ENCODE measurements at places on chromosomes 11 and 22. TPM values are rescaled to one million over a fixed set of nuclear protein-coding genes. Genes with fewer than 3 reads are reported as not detected.

Gene ASPHD2
- polyA plus RNA-seq: 12.8 TPM

Gene CRYBB3
- 1.6 TPM for polyA plus RNA-seq

Gene OR5P2
- polyA plus RNA-seq: not detected

Gene PGA4
- polyA plus RNA-seq: 0.39 TPM

Gene CSF2RB
- 1.3 TPM for polyA plus RNA-seq

Gene MRGPRF
- polyA plus RNA-seq: 12.0 TPM

Gene KDM4D
- 2.6 TPM for polyA plus RNA-seq

Gene DDTL
- polyA plus RNA-seq: 7.5 TPM

Gene ACRV1
- polyA plus RNA-seq: 3.8 TPM

Gene DDI1
- not detected for polyA plus RNA-seq

Gene USH1C
- polyA plus RNA-seq: 3.7 TPM

Gene SCGB1D2
- polyA plus RNA-seq: not detected

Gene B3GAT1
- polyA plus RNA-seq: 186 TPM

Gene OR4A16
- polyA plus RNA-seq: not detected

Gene LRRN4CL
- polyA plus RNA-seq: 3.2 TPM

Gene CCDC73
- polyA plus RNA-seq: 0.33 TPM

Gene C22orf42
- 5.8 TPM for polyA plus RNA-seq

Gene SHANK3
- 38.5 TPM for polyA plus RNA-seq

Gene SLC16A8
- 7.9 TPM for polyA plus RNA-seq

Gene ANO9
- 0.53 TPM for polyA plus RNA-seq

Gene IFITM10
- polyA plus RNA-seq: 11.3 TPM

Gene SULT4A1
- 90.2 TPM for polyA plus RNA-seq

Gene CASP5
- polyA plus RNA-seq: not detected

Gene POU2AF3
- 3.5 TPM for polyA plus RNA-seq

Gene ARHGAP20
- 15.9 TPM for polyA plus RNA-seq

Gene ANGPTL5
- 0.59 TPM for polyA plus RNA-seq

Gene SLC5A12
- 0.78 TPM for polyA plus RNA-seq

Gene APOA4
- polyA plus RNA-seq: not detected

Gene ATP6V1E1
- 140 TPM for polyA plus RNA-seq

Gene MS4A12
- polyA plus RNA-seq: not detected

Gene ADORA2A
- 20.9 TPM for polyA plus RNA-seq

Gene OR52H1
- polyA plus RNA-seq: not detected

Gene TESMIN
- polyA plus RNA-seq: 6.4 TPM

Gene TRMU
- 64.4 TPM for polyA plus RNA-seq

Gene MS4A8
- polyA plus RNA-seq: not detected

Gene MRPL40
- polyA plus RNA-seq: 33.2 TPM

Gene KRTAP5-8
- not detected for polyA plus RNA-seq

Gene CD3G
- 0.27 TPM for polyA plus RNA-seq

Gene MPPED2
- polyA plus RNA-seq: 72.2 TPM

Gene PRR14L
- polyA plus RNA-seq: 20.5 TPM

Gene RIC3
- 52.4 TPM for polyA plus RNA-seq

Gene ZNRF3
- polyA plus RNA-seq: 13.0 TPM

Gene TPH1
- 0.46 TPM for polyA plus RNA-seq

Gene UBQLNL
- polyA plus RNA-seq: 0.59 TPM

Gene NUDT8
- polyA plus RNA-seq: 6.2 TPM

Gene APLP2
- polyA plus RNA-seq: 479 TPM

All from spinal cord (tissue), 10 donors.